Endothelial cell (in vitro differentiated cells): ENCODE measurements at places on chromosomes 7 and 10.

GRCh38 chr10:85168243-85168642 lies 839.9 kb downstream of the CCSER2 start:
- no peak for DNase-seq

DNA sequence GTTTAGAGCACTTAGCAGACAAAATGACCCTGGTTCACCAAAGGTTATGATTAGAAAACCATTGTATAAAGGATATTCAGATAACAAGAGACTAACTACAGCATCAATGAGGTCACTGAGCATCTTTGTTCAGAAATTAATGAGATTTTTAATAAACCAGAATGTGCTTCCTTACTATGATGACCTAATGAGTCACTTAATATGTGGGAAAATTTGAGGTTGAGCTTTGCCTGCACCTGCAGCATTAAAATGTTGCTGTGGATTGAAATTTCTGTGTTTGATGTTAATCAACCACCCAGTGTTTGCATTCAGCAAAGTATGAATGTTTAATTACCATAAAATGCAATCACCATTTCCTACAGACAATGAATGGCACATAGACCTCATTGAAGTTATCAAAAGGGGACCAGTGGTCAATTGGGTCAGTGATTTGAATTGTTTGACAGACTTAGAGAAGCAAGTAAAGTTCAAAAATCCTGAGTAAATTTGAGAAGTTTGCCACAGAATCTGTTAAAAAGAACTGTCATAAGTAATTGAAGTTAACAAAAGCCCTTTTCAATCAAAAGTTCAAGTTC lies 45.8 kb downstream of the EXOC6 start:
- no peak for DNase-seq

DNA sequence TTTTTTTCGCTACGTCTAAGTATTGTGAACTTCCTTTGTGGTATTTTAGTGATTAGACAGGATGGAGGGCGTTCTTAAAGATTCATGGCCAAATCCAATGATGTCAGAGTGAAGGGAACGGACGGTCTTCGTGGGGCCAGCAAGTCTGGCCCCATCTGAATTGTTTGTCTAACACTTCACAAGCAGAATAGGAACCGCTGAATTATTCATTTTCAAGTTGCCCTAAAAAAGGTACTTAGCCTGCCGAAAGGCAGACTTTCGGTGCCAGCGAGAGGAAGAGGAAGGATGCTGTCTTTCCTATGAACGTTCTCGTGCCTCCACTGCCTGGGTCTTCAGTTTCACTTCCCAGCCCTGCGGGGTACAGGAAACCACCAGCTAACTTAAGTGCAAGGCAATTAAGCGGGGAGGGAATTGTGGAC lies 145.7 kb upstream of the SH2B2 start:
- no peak for DNase-seq

DNA sequence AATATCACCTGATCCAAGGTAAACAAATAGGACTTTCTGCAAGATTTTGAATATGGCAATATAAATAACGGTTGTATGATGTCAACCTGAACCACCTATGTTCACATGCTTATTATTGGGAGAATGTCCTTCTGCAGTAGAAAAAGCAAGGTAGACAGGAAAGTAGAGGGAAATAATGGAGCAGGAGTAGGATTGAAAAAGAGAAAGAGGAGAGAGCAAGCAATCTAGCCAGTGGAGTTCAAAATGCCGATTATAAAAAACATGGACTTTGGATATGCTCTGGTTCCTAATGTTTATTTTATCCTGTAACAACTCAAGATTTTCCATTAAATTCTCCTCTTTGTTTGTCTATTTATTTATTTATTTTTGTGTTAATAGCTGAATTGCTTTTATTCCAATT lies 878.0 kb upstream of the KCND2 start:
- no peak for DNase-seq

GRCh38 chr10:15856328-15857015 lies 3.8 kb downstream of the MINDY3 start:
- no peak for DNase-seq

- DNase-seq: no peak
These were observed 33.3 kb downstream of the CALML3 start for GRCh38 chr10:5557799-5558771.

- no peak for DNase-seq
These were observed 31.8 kb downstream of the STAMBPL1 start for GRCh38 chr10:88911851-88912250.

DNA sequence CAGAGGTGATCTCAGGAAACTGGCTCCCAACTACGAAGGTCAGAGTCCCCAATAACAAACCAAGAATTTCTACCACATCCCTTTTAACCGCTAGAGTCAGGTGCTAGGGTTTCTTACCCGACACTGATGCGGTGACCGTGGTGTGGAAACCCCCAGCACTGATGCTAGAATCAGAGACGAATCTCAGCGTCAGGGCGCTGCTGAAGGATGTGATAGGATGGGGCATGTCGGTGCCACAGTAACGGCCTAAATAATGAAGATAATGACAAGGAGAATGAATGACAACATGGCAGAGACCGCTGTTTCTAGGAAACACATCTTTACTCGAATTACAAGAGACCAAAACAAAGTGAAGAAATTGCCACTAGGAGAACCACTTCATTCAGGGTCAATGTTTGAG lies 131.1 kb upstream of the RSU1 start:
- DNase-seq: no peak

- DNase-seq: no peak
These were observed 134.7 kb upstream of the RNF32 start for GRCh38 chr7:156505876-156506275.

DNA sequence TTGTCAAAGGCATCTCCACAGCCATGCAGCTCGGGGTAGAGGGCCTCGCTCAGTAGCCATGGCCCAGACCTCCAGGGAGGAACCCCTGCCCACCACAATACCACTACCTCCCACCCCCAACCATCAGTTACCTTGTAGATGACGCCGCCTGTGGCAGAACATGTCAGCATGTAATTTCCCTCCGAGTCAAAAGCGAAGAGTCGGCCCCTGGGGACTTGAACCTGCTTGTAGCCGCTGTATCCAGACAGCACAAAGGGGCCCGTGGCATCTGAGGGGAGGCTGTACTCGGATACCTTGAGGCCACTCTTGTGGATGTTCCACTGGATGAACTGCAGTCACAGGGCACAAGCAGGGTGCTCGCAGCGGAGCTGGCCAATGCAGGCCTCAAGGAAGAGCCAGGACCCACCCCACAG lies 16.3 kb upstream of the CYREN start:
- no peak for DNase-seq

GRCh38 chr7:28533731-28534531 lies 121.6 kb downstream of the CREB5 start:
- DNase-seq: no peak

- no peak for DNase-seq
These were observed 151.6 kb downstream of the SND1 start for GRCh38 chr7:127803626-127804025.

DNA sequence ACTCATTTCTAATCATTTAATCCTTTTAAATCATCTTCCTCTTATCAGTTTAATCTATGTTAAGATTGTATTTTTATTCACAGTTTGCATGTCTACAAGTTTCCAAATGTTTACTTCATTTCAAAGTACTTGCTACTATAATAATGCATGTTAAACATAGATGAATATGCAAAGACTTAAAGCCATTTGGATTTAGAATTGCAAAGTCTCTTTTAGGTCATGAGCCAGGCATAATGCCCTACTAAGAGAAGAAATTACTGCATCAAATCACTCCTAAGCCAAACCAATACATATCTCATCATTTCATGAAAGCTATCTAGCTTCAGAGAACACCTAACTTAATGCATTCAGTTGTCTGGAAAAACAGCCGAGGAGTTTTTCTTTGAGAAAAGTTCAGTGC lies 266.1 kb downstream of the PRKG1 start:
- DNase-seq: no peak

GRCh38 chr7:122556873-122557542 lies 141.9 kb downstream of the RNF133 start:
- DNase-seq: no peak

GRCh38 chr7:24800667-24801066 lies 43.4 kb upstream of the GSDME start:
- DNase-seq: no peak

DNA sequence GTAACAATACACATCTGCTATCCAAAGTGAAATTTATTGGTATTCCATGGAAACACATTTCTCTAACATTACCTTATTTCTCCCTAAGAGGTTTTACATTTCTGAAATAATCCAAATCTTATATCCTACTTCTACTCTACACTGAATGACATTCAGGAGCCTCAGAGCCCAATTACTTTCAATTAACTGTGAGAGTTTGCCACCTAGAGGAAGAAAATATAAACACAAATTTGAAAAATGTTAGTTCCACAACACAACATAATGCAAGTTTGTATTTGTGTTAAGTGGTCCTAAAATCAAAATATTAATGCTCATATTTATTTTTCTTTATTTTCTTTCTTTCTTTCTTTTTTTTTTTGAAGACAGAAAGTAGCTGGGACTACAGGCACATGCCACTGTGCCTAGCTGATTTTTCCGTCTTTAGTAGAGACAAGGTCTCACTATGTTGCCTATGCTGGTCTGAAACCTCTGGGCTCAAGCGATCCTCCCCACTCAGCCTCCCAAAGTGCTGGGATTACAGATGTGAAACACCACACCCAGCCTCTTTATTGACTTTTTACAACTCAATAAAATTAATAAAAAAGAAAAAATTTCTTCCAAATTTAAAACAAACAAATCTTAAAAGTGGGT lies 46.0 kb downstream of the ATAD1 start:
- DNase-seq: no peak

GRCh38 chr7:36309716-36310115 lies 79.9 kb upstream of the ANLN start:
- DNase-seq: no peak

GRCh38 chr10:79142064-79142491 lies 73.3 kb downstream of the ZMIZ1 start:
- no peak for DNase-seq

GRCh38 chr10:14332903-14333302 lies 2.2 kb upstream of the FRMD4A start:
- DNase-seq: no peak

DNA sequence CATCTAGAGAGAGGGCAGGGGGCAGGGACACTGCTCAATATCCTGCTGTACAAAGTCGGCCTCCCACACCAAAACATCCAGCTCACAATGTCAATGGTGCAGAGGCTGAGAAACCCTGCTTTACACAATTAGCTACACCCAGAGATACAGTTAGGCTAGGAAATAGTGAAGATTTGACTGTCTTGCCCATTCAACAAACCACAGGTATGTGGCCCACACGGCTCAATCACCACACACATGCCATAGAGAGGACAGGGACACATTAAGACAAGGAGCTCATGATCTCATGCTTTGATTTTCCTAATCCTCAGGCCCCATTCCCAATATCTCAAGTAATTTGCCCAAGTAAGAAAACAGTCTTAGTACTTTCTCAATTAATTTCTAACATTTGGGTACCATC lies 110.4 kb downstream of the OSBPL3 start:
- DNase-seq: no peak

GRCh38 chr10:13039761-13040160 lies 38.2 kb upstream of the CCDC3 start:
- no peak for DNase-seq

DNA sequence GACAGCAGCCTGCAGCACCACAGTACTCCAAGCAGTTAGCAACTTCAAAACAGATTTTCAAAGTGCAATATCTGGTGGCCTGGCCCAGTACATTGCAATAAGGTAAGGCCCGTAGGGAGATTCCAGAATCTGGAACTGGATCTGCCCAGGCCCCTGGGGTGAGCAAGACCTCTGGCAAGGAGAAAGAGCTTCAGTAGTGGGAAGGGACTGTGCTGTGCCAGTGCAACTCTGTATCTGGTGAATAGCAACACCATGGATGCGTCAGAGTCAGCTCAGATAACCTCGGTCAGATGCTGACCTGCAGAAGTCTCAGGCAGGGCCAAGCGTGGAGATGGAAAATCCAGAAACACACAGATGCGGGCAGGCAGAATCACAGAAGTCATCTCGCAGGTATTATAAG lies 30.3 kb downstream of the ELMO1 start:
- no peak for DNase-seq

DNA sequence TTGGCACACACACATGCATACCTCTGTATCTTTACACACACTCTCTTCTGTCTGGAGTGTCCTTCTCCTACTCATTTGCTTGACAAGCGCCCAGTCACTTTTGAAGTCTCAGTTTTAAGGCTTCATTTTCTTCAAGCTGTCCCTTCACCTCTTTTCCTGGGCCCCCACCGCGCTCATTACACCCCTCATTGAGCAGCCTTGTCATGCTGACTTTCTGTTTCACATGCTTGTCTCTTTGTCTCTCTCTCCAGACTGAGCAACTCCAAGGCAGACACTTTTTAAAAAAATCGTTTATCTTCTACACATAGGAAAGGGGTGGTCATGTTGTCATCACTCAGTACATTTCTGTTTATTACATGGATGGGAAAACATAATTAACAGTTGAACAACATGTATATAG lies 225.2 kb upstream of the FZD1 start:
- no peak for DNase-seq

GRCh38 chr10:130193033-130193432 lies 56.8 kb downstream of the GLRX3 start:
- DNase-seq: no peak

- peak; percentile 84 for DNase-seq
These were observed 27.6 kb downstream of the BMPER start for GRCh38 chr7:33932832-33933468.

DNA sequence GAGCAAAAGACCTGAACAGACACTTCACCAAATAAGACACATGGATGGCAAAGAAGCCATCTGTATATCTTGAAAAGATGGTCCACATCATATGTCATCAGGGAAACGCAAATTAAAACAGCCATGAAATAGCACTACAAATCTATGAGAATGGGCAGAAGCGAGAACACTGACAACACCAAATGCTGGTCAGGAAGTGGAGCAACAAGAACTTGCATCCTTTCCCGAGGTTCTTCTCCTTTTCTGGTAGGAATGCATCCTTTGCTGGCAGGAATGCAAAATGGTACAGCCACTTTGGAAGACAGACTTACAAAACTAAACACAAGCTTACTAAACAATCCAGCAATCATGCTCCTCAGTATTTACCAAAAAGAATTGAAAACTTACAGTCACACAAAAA lies 60.0 kb downstream of the PIK3AP1 start:
- DNase-seq: no peak

GRCh38 chr7:76257973-76258372 lies 44.5 kb upstream of the HSPB1 start:
- DNase-seq: no peak

DNA sequence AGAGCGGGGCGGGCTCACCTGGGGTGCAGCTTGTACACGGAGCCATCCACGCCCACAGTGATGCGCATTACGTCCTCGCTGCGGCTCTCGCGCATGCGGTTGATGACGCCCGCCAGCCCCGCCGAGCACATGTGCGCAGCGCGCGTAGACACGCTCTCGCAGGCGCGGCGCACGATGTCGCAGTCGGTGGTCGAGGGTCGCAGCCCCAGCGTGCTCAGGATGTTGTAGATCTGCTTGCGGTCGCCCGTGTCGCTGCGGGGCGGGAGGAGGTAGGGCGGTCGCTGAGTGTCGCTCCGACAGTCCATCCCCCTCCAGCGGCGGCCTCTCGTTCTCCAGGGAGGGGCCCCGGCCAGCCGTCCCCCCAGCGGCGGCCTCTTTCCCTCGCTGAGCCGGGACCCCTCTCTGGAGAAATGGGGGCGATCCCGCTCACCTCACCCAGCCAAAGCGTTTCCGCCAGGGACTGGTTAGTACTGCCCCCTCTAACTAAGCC lies 4.4 kb upstream of the MYL7 start:
- DNase-seq: no peak

- no peak for DNase-seq
These were observed 15.7 kb downstream of the SDHAF3 start for GRCh38 chr7:97133159-97133558.

GRCh38 chr10:78829565-78829964 lies 239.2 kb upstream of the ZMIZ1 start:
- DNase-seq: no peak
